ENCODE measurements at places on chromosomes 5 and 9.

DNA sequence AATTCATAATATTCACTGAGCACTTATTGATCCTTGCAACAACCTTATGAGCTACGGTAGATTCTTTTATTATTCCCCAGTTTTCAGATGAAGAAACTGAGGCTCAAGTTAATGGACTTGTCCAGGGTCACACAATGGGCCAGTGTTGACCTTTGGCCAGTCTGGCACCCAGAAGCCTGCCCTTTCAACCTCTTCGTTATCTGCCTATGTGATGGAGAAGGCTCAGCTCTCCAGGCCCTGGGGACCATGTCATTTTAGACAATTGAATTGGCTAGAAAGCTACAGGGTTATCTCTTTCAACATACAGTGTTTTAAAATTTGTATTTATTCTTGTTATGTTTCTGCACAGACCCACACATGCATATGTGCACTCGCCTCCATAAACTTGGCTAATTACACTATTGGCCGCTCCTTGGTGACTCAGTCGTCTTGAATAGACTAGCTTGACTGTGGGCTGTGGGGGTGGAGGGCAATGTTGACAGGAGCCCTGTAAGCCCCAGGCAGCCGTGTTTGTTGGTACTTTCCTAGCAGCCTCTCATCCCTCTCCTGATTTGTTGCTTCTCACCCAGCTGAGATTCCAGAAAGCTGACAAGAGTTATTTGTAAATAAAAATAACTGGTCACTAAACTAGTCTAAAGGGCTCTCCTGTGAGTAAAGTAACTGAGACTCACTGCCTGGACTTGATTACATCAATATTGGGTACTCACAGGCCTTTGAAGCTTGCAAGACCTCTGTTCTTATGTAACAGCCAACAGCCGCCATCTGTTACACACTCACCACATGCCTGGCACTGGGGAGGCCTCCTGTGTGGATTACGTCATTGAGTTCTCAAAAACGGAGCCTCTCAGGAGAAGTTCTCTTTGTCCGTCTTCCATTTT is 8.5 kb upstream of the ANGPTL2 start:
- DNase-seq = no peak

DNA sequence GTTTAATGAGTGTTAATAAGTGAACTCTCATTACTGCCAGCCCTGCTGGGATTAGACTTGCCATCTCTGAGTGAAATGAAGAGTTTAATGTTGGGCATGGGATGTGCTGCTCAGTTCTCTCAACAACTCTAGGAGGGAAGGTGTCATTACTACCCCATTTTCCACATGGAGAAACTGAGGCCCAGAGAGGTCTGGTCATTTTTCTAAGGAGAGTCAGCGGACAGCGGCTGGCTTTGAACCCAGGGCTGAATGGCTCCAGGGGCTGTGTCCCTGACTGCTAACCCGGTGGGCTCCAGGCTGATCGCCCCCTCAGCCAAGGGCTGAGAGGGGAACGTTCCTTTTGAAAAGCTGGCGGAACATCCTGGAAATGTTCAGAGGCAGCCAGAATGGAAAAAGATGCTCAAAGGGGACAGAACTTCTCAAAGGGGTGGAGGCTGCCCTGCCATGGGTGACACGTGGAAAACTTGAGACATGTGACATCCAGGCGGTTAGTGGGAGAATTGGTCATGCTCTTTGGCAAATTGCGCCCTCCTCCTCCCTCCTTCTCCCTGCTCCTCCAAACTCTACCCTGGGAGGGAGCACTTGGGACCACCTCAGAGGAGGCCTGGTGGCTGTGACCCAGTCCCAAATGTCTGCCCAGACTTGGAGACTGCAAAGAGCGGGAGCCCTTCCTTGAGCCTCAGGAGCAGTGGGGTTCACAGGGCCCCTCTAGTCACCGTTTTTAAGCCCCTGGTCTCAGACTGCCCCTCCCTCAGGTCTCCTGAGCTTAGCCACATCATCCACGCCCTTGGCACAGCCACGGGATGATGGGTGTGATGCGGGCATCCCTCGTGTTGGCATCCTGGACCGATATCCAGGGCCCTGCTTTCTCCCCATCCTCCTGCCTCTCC is 28.7 kb downstream of the DNM1 start:
- DNase-seq = no peak

- DNase-seq = no peak
Observed at GRCh38 chr5:33583332-33583731, 142.6 kb downstream of the TARS1 start.

DNA sequence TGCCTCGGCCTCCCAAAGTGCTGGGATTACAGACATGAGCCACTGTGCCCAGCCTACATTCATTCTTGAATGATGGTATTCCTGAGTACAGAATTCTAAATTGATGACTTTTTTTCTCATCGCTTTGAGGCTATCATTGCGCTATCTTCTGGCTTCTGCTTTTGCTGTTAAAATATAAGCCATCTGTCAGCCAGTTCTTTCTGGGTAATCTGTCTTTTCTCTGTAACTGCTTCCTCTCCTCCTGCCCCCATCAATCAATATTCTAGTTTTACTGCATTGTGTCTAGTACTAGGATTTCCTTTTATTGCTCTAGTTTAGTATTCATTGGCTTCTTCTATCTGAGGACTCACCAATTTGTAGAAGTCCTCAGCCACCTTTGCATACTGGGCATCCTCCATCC is 89.0 kb downstream of the PLPP1 start:
- no peak for DNase-seq

DNA sequence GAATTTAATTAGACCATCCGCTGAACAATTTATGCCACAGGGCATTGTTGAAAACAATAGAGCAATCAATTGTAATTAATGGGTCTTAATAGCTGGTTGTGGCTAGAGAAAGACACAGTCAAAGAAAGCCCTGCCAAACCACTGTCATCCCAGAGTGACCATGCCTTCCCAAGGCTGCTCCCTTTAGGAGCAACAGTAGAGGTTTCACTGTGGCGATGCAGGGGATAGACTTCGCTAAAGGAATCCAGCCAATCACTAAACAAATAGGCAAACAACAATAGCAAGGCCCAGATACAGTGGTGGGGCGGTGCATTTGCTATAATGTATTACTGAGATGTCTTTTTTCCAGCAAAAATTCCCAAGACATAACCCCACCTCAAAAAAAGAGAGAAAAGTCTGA is 87.8 kb upstream of the SLC27A6 start:
- DNase-seq = no peak

DNA sequence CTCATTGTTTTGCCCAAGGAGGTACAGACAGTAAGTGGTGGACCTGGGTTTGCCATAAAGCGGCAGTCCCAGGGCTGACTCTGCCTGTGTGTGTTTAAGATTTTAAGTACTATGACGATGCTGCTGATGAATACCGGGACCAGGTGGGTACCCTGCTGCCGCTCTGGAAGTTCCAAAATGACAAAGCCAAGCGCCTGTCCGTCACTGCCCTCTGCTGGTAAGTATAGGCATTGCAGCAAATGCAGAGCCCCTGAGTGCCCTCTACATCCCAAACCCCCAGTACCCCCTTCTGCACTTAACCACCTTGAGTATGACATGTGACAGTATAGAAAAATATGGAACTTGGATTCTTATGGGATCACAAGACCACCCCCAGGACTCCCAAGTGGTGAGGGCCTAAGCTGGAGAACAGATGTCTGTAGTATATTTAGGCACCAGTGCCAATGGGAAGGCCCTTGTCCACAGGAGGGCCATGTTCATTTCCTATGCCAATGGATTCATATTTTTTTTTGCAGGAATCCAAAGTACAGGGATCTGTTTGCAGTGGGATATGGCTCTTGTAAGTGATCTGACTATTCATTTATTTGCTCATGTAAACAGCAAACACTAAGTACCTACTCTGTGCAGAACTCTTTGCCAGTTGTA is 22.0 kb downstream of the ENHO start:
- DNase-seq = no peak

DNA sequence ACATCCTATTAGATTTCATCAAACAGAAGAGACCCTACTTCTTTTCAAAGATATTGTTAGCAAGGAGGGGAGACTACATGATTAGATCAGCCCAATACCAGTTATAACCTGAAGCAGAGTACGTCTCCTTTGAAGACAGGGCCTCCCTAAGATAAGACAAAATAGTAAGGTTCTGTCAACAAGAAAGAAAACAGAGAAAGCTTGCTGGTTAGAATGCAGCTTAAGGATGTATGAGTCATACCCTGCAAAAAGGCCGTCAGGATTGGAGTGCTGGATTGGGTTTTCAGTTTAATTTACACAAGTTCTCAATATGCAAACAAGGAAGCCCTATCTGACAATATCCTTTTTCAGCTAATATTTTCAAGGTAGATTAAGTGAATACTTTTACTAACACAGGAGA is 1581.2 kb upstream of the WWC1 start:
- no peak for DNase-seq

- DNase-seq = no peak
Observed at GRCh38 chr9:82893549-82893948, 169.4 kb downstream of the RASEF start.

- no peak for DNase-seq
Observed at GRCh38 chr5:157594675-157595459, 19.3 kb upstream of the ADAM19 start.

- no peak for DNase-seq
Observed at GRCh38 chr5:117497601-117498000, 923.0 kb upstream of the SEMA6A start.

GRCh38 chr5:72951671-72952468 is 4.0 kb upstream of the FCHO2 start:
- no peak for DNase-seq

GRCh38 chr5:69415584-69415958 is 655 bp downstream of the MARVELD2 start:
- DNase-seq = no peak

- no peak for DNase-seq
Observed at GRCh38 chr5:88792144-88792840, 90.7 kb downstream of the MEF2C start.

- no peak for DNase-seq
Observed at GRCh38 chr9:94946256-94946655, 219.8 kb downstream of the AOPEP start.

DNA sequence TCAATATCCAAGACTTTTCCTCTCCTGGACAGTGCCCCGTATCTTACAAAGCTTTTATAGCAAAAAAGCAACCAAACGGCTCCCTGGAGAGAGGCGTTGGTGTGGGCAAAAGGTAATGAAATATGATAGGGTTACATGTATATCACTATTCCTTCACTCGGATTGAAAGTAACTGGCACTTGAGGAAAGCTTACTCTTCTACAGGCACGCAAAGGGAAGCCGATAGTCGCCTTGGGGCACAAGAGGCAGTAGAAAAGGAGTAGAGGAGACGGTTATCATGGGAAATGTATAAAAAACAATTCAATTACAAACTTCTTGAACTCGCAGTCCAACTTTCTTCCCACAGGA is 1.1 kb downstream of the DIAPH1 start:
- DNase-seq = no peak

- no peak for DNase-seq
Observed at GRCh38 chr5:29853711-29854220, 1339.7 kb upstream of the CDH6 start.

- no peak for DNase-seq
Observed at GRCh38 chr5:96663608-96664007, 1.4 kb downstream of the CAST start.

- peak; percentile 93 for DNase-seq
Observed at GRCh38 chr5:91280362-91281269, 102.5 kb downstream of the ARRDC3 start.

DNA sequence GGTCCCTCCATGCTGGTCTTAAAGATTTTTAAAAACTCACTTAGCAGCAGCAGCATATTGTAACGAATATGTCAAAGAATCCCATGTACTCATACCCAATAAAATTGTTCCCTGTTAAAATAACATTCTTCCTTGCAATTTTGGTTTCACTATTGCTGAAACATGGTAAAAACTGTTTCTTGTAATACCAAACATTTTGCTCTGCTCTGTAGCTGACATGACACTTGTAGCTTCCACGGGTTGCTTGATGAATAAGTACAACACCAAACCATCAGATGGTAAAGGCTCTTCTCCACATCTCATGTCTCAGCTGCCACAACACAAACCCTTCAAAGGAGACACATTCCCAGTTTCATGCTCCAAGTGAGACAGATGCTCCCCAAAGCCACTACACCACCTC is 180.7 kb upstream of the PTGER4 start:
- no peak for DNase-seq

GRCh38 chr5:142973932-142974331 is 203.8 kb downstream of the ARHGAP26 start:
- DNase-seq = no peak

DNA sequence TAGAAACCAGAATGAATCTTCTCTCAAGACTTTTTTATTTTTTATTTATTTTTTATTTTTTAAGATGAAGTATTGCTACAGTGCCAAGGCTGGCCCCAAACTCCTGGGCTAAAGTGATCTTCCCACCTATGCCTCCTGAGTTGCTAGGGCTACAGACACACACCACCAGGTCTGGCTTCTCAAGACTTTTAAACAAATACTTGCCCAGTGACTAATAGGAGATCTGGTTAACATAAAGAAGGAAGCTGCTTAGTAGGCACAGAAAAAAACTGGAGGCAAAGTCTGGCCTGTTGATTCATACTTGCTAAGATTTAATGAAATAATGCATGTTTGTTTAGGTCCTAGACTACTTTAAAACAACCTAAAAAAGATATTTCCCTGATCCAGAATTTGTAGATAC is 43.8 kb downstream of the SLC38A9 start:
- peak; percentile 31 for DNase-seq

- DNase-seq = no peak
Observed at GRCh38 chr5:1044117-1044516, 35.5 kb downstream of the NKD2 start.

DNA sequence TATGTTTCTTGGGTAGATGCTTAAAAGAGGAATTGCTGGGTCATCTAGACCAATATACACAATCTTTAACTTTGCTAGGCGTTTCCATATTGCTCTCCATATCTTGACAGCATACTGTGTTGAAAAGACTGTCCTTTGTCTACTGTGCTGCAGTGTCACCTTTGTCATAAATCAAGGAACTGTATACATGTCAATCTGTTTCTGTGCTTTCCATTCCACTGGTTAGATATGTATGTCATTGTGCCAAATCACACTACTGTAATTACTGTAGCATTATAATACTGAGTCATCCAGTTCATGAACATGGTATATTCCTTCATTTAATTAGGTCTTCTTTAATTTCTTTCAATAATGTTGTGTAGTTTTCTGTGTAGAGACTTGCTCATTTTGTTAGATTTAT is 149.7 kb upstream of the RASGRF2 start:
- DNase-seq = no peak

GRCh38 chr5:168691891-168692290 is 112.7 kb upstream of the PANK3 start:
- DNase-seq = no peak

DNA sequence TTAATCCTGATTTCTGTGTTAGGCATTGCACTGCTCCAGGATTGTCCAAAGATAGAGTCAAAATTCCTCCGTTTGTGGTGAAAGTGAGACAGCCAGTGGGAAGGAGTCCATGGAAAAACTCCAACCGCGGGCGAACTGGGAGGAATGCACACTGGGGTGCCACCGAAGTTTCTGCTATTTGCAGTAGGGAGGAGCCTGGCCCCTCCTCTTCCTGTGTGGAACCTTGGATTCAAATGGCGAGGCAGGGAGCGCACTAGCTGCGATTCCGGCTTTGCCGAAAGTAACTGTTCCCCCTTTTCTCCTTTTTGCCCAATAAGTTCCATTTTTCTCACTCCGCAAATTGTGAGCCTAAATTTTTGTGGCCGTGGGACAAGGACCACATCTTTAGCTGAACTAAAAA is 9.3 kb downstream of the BAAT start:
- DNase-seq = no peak

All from smooth muscle cell of the brain vasculature (primary cell).